ENCODE measurements at places on chromosomes 12 and 14. TPM values are rescaled to one million over a fixed set of nuclear protein-coding genes. Genes with fewer than 3 reads are reported as not detected.

Gene WNT1
- not detected for total RNA-seq

Gene LTBP2
- 0.09 TPM for total RNA-seq

Gene RNU6-8
- total RNA-seq = not detected

Gene VRTN
- not detected for total RNA-seq

Gene TAS2R9
- not detected for total RNA-seq

Gene SMIM41
- not detected for total RNA-seq

Gene NANOG
- not detected for total RNA-seq

Gene RD3L
- total RNA-seq = not detected

Gene METAP2
- total RNA-seq = 73.6 TPM

Gene APOF
- total RNA-seq = not detected

Gene PPM1A
- total RNA-seq = 47.4 TPM

Gene IL26
- 0.39 TPM for total RNA-seq

Gene CMTM5
- total RNA-seq = not detected

Gene NYNRIN
- total RNA-seq = 0.14 TPM

Gene PKP2
- total RNA-seq = 0.16 TPM
